ENCODE measurements at places on chromosomes 2 and 18. TPM values are rescaled to one million over a fixed set of nuclear protein-coding genes. Genes with fewer than 3 reads are reported as not detected.

- DNase-seq: no peak
Measured at GRCh38 chr2:34003795-34004194, 404.7 kb upstream of the FAM98A start.

GRCh38 chr2:10533811-10534321 lies 85.7 kb upstream of the ODC1 start:
- DNase-seq: peak; percentile 39

GRCh38 chr2:15929861-15930260 lies 10.5 kb upstream of the MYCN start:
- DNase-seq: no peak

DNA sequence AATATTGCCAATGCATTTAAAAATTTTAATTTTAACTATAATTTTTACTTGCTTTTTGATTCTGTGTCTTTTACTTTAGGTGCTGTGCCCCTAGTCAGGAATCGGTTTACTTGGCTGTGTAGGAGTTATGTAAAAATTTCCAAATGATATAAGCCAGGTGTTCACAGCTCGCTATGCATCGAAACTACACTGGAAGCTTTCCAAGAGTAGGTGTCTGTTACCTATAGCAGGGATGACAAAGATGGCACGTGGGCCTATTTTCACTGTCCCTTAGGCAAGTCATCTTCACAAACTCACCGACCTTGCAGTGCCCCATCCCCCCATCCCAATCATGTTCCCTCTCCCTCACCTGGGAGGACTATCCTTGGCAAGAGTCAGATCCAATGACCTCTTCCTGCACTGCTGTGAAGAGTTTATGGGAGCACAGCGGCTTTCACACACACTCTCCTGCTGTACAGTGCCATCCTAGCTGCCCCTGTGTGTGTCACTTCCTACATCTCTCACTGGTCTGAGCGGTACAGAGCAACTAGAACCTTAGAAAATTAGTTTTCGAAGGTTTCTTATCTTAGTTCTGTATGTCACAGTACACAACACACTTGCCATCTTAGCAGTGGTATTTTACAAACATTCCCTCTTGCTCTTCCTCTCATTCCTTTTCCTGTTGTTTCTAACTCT lies 49.2 kb upstream of the NAB1 start:
- DNase-seq: no peak

DNA sequence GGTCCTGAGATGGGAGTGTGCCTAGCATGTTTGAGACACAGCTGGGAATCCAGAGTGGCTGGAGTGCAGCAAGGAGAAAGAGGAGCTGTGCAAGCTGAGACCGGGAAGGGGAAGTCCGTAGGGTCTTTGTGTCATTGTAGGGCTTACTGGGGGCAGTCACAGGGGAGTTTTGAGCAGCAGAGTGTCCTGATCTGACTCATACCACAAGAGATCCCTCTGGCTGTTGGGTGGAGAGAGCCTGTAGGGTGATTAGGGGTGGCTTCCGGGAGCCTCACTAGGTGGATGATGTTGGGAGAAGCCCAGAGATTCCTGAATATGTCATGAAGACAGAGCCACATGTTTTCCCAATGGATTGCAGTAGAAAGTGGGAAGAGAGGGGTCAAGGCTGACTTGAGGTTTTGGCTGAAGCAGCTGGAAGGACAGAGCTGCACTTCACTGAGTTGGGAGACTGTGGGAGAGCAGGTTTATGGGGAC lies 30.9 kb downstream of the FHOD3 start:
- DNase-seq: no peak

GRCh38 chr2:146785101-146785500 lies 1059.7 kb upstream of the ACVR2A start:
- no peak for DNase-seq

- DNase-seq: peak; percentile 98
Measured at GRCh38 chr18:3688690-3689089, 238.7 kb downstream of the TGIF1 start.

- DNase-seq: no peak
Measured at GRCh38 chr2:215796140-215796855, 217.1 kb downstream of the MREG start.

DNA sequence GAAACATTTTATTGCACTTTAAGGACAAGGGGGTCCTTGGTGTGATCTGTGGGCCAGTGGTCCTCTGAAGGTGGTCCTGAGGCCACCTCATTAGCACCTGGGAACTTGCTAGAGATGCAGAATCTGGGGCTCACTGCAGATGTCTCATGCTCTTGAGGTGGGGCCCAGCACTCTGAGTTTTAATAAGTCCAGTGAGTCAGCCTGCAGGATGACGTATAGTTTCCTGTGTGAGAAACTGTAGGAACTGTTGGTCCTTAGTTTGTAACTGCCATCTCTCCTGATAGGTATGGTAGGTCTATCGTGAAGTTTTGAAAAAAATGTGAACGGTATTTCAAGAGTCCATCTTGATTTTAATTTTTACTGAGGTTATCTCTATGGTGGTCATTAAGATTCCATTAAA lies 2.8 kb downstream of the TRPM8 start:
- no peak for DNase-seq

GRCh38 chr2:64653109-64654062 lies at the start of gene SERTAD2:
SERTAD2 (minus strand) TSS chr2:64653913; CDS start chr2:64636871, 17,042 bp downstream.
- no peak for DNase-seq

DNA sequence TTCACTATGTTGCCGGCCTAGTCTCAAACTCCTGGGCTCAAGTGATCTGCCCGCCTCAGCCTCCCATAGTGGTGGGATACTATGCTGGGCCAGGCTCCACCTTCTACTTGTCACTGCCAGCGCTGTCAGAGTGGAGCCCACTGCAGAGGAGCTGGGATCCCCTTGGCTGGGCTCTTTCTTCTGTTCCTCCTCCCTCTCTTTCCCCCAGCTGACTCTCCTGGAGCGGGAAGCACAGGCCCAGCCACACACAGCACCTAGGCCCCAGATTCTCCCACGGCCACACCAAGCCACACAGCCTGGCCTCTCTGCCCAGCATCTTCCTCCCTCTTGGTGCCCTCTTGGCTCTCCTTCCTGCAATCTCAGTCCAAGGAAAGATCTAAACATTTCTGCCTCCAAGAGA lies 3.7 kb upstream of the GAREM2 start:
- DNase-seq: no peak

DNA sequence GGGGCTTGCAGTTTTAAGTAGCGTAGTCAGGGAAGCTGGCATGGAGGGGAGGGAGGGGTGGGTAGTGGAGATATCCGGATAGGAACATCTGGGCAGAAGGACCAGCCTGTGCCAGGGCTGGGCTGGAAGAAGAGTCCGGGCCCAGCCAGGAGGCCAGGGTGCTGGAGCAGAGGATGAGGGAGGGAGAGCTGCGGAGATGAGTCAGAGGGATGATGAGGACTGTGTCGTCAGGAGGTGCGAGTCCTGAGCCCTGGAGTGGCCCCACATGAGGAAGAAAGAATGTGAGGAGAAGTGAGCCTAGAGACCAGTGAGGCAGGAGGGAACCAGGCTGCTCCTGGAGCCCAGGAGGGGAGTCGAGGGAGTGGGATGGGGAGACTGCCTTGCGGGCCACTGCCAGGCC lies 82.4 kb downstream of the CTIF start:
- no peak for DNase-seq

- no peak for DNase-seq
Measured at GRCh38 chr2:101501443-101501842, 26.5 kb upstream of the RFX8 start.

The GALR1 gene
- not detected for total RNA-seq

The NEU4 gene
- not detected for total RNA-seq

The ABCB11 gene
- total RNA-seq: not detected

The CREG2 gene
- total RNA-seq: not detected
